Smooth muscle cell of the umbilical artery (primary cell): ENCODE measurements at places on chromosomes 5 and 9. TPM values are rescaled to one million over a fixed set of nuclear protein-coding genes. Genes with fewer than 3 reads are reported as not detected.

Gene C5
- 1.5 and 3.0 TPM in 2 replicates for total RNA-seq

Gene RECK
- 54.0 and 66.6 TPM in 2 replicates for total RNA-seq

Gene SNCB
- 0.18 TPM in 1 of 2 replicates, not detected in the other for total RNA-seq

Gene PHF2
- total RNA-seq = 11.0 and 13.7 TPM in 2 replicates

Gene CER1
- total RNA-seq = not detected in 2 replicates

Gene ACTL7B
- not detected in 2 replicates for total RNA-seq

Gene PCDHB14
- 0.42 and 1.5 TPM in 2 replicates for total RNA-seq

Gene NUP155
- 24.1 and 39.8 TPM in 2 replicates for total RNA-seq

Gene SLC36A3
- total RNA-seq = not detected in 2 replicates

Gene NSD1
- 41.3 and 55.4 TPM in 2 replicates for total RNA-seq

Gene ZNF454
- total RNA-seq = 3.6 and 4.0 TPM in 2 replicates

Gene FBXO38
- total RNA-seq = 48.7 and 51.2 TPM in 2 replicates

Gene MTREX
- 123 and 153 TPM in 2 replicates for total RNA-seq

Gene ENTPD2
- not detected in 2 replicates for total RNA-seq

Gene TRIM36
- 1.4 and 1.5 TPM in 2 replicates for total RNA-seq

Gene APBA1
- total RNA-seq = 7.4 and 9.8 TPM in 2 replicates

Gene TMEFF1
- total RNA-seq = 5.3 and 6.1 TPM in 2 replicates

Gene SLC9A3
- 0.30 and 0.65 TPM in 2 replicates for total RNA-seq

Gene IFNA21
- total RNA-seq = not detected in 2 replicates

Gene FOXD4L5
- total RNA-seq = 0.09 and 0.30 TPM in 2 replicates
